Activated CD8-positive, alpha-beta memory T cell treated with anti-CD3 and anti-CD28 coated beads for 24 hours (primary cell): ENCODE measurements at places on chromosomes 12 and 14.

GRCh38 chr14:97806891-97807290 lies 1009.7 kb downstream of the VRK1 start:
- no peak for DNase-seq

DNA sequence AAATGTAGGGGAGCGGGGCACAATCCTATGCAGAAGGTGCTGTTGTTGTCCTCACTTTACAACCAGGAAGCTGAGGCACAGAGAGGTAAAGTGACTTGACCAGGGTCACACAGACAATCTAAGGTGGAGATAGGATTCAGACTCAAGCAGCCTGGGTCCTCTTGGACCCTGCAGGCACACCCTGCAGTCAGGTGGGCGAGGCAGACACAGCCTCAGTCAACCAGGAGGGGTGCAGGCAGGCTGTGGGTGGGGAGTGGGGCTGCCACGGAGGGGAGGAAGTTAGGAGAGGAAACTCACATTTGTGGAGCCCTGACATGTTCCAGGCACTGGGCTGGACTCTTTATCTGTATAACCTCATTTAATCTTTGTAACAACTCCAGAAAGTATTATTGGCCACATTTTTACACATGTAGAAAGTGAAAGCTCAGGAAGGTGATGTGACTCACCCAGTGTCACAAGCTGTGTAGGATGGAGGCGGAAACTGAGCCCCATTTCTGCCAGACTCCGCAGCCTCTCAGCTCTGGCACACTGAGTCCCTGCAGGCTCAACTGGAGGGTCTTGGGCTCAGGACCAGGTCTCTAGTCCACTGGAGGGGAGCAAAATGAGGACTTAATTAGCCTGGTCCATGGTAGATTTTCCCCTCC lies 24.9 kb upstream of the CHGA start:
- DNase-seq: peak; percentile 69

GRCh38 chr14:80847070-80847469 lies 94.5 kb downstream of the CEP128 start:
- DNase-seq: no peak

DNA sequence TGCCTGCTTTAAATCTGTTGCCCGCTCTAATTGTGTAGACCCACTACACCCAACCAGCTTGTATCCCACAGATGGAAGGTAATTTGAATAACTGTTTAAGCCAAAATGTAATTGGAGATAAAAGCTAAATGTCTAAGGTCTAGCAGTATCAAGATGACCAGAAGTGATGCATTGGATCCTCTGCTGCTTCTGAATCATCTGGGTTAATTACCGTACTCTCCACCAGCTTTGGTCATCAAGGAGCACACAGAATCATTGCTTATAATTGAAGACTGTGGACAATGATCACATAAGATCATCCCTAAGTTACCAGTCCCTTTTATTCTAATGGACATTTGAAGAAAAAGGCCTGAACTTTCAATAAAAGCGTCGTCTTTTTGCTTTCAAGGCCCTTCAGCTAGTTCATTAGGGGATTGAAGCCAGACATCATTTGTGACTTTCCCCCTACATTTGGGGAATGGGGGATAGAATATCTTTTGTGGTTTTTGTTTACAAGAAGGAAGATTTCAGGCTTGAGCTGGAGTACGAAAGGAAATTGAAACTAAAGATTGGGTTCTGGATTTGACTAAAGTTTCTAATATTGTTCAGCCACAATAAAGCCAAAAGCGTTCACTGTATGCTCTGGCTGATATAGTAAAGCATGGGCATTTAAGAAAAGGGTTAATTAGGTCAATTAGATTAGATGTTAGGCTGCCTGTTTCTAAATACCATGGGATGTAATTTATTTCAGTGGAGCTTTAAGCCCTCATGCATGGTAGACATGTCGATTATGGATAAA lies 123.2 kb downstream of the CHST11 start:
- no peak for DNase-seq

DNA sequence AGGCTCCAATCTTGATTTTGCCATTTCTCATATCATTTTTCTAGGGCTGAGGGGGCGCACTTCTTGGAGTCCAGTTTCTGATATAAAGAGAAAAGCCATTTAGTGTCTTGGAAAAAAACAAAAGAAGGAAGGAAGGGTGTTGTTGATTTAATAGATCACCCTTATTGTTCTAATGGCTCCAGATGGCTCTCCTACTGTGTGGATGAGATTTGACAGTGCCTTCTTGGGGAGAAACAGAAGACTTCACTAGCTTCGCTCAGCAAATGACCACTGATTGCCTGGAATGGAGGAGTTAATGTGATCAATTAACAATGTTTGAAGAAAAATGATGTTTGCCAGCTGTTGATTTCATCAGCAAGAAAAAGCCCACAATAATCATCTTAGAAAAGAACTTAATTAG lies 216.2 kb downstream of the APAF1 start:
- no peak for DNase-seq

DNA sequence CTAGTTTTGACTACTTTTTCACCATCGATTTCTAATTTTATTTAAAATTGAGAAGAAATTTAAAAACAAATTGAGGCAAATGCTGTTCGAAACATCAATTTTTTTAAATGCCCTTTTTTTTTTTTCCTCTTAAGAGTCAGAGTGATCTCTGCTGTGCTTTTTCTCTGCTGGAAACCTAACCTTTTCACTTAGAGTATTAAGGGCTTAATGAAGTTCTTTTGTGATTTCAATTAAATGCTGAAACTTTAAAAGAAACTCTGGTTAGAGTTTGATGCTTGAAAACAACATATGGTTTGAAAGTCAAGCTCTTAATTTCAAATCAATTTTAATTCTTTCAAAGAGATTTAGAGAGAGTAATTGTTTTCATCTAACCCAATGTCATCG lies 171.8 kb downstream of the TMTC2 start:
- no peak for DNase-seq

DNA sequence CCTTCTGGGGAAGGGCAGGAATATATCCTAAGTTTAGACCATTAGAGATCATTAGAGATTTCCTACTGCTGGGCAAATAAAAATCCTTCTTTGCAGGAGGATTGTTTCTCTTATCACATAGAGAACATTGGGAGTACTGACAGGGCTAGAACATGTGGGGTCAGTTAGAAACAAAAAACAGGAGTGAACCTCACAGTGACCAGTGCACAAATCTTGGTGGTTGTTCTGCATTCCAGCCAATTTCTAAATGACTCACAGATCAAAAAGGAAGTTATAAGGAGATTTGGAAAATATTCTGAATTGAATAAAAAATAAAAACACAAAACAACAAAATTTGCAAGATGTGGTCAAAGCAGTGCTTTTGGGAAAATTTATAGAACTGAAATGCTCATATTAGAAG lies 118.8 kb downstream of the LLPH start:
- DNase-seq: no peak

DNA sequence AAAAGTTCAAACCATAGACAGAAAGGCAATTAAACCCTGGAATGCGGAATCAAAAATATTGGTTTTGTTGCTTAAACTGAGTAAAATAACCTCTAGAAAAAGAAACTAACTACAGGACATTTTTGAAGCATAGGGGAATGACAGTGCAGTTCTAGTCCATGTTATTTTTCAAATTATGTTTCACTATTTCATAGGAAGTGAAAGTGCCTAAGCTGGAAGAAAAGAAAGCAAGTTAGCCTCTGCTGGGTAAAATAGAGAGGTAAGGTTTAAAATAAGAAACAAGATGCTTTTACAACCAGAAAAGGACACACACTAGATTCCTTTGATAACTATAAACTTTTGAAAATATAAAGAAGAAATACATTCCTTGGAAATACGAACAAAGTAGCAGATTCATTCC lies 1.1 kb downstream of the CLECL1 start:
- DNase-seq: no peak

- no peak for DNase-seq
Measured at GRCh38 chr14:102105369-102105768, 18.5 kb upstream of the HSP90AA1 start.

- no peak for DNase-seq
Measured at GRCh38 chr12:74490390-74491064, 47.1 kb upstream of the ATXN7L3B start.

DNA sequence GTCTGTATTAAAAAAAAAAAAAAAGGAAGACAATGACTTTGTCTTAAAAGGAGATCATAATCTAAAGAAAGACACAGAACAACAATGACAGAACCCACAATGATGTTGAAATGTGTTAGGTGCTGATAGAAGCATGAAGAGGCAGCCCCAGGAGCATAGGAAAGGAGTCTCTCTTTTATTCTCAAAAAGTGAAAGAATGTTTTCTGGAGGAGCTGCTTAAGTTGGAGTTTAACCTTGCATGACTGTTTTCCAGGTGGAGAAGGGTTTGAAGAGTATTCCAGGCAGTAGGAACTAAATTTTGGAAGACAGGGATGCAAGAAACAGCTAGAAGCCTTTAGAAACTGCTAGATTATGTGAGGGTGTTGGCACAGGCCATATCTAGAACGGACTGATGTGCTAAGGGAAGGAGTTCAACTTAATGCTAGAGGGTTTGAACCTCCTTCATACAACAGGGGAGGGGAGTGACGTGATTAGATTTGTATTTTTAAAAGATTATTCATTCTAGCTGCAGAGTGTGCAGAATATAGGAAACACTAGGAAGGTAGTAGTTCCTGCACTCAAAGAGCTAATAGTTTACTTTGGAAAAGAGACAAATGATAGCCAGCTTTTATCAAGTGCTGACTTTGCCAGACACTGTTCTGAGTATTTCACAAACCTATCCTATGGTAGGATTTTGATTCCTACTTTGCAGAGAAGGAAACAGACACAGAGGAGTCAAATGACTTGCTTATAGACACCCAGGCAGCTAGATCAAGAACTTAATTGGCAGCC lies 4.6 kb upstream of the RPL6 start:
- no peak for DNase-seq

- no peak for DNase-seq
Measured at GRCh38 chr12:22284871-22285270, 49.6 kb downstream of the ST8SIA1 start.

- no peak for DNase-seq
Measured at GRCh38 chr14:30225176-30225575, 297.5 kb upstream of the PRKD1 start.

DNA sequence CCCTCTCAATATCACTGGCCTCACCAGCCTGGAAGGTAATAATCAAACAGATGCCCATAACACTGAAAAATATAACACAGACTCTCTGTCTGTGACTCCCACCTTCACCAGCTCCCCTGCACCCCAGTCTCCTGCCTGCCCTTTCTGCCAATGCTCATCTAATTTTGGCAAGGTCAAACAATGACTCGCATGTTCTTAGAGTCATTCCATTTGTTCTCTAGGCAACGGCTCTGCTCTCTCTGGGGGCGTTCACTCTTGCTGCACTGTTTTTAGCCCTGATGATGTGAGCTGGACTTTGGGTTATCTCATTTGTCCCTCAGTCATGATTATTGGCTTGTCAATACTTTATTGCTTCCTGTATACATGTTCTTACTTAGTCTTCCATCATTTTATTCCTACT lies 691.8 kb downstream of the FLRT2 start:
- DNase-seq: no peak

GRCh38 chr12:110088936-110089335 lies 35.2 kb upstream of the IFT81 start:
- no peak for DNase-seq

GRCh38 chr12:67937822-67938221 lies 51.4 kb upstream of the IFNG-AS1 start:
- no peak for DNase-seq

- peak; percentile 42 for DNase-seq
Measured at GRCh38 chr14:94052199-94052598, 26.1 kb downstream of the OTUB2 start.
